ENCODE measurements at places on chromosomes 2 and 18.

DNA sequence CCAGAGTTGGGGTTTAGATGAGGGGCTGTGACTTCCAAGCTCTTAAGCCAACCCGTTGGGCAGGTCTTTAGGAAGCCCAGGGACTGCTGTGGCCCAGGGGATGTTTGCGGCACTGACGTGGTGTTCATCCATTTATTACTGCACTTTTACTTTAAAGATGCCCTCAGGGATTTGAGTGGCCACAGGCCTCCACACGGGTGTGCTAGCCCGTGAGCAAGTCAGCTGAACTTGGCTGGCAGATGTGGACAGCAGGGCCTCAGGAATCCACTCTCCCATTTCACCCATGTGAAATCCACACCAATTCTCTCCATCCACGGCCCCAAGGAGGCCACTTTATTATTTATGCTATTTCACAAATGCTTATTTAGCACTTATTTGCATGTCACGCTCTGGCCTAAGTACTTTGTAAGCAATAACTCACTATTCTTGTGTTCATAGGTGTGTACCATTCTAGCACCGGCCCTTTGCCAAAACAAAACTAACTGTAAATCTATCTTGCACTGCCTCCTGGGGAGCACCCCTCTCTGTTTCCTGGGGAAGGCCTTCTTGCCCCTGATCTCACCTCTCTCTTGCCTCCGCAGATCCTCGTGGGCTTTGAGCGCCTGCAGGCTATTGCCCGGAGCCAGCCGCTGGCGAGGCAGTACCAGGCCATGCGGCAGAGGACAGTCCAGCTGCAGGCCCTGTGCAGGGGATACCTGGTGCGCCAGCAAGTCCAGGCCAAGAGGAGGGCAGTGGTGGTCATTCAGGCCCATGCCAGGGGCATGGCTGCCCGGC is 39.1 kb upstream of the GPR17 start:
- no peak for DNase-seq

DNA sequence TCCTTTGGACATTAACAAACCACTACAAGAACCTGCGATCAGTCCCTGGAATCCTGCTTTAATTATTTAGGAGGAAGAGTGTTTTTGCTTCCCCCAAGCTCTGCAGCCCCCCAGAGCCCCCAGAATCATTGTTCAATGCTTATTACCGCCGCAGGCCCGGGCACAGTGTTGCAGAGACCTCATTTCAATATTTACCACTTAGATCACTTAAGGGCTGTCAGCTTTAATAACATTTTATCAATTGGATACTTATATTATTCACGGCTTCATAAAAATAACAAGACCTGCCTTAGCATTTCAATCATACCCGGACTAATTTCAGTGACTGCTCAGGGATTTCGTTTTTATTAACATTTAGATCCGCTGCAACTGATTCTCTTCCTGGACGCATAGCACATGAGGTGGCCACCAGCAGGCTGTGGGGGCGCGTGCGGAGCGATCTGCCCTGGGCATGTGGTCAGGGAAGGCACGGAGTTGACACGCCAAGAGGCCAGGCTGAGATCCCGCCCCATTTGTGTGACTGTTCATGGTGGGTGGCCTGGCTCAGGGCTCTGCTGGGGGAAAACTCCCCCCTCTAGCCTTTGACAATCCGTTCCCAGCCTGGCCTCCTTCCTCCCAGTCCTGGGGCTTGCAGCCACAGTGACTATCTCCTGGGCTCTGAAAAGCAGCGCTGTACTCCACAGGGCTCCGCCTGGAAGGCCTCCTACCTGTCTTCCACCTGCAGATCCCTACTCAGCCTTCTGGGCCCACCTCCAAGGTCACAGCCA is 267.6 kb downstream of the SRBD1 start:
- DNase-seq: no peak

DNA sequence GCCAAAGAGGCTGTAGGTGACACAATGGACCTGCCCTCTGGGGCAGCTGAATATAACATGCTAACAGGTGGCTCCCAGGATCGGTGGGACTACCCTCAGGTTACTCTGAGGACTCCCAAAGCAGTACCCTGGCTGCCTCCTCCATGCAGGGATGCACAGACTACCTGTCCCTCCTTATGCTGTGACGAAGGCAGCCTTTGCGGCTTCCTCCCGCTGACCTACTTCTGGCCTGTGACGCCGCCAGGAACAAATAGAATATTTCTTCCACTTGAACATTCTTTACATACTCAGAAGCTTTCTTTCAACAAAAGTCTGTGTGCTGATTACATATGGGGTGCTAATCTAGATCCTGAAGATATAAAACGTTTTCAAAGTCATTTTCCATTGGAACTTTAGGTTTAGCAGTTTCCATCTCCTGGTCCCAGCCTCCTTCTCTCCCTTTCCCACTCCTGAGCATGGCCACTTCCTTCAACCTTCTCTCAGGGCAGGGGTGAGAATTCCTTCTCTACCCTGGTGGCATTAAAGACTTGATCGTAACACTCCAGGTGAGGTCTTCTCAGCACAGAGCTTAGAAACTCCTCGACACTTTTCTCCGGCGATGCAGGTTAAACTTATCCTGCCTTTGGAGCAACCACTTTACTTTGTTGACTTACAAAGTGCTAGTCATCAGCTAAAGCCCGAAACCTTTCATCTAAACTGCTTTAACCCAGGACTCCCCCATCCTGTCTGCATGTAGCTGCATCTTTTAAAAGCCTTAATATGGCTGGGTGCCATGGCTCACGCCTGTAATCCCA is 58.9 kb upstream of the STK17B start:
- DNase-seq: no peak

- DNase-seq: no peak
Observed at GRCh38 chr18:2281523-2282199, 289.6 kb downstream of the METTL4 start.

GRCh38 chr2:109457366-109457765 is 156.4 kb downstream of the SEPTIN10 start:
- peak; percentile 7 for DNase-seq
